ENCODE measurements at places on chromosomes 7 and 10. TPM values are rescaled to one million over a fixed set of nuclear protein-coding genes. Genes with fewer than 3 reads are reported as not detected.

GRCh38 chr7:80128918-80129317 is 5.7 kb upstream of the GNAI1 start:
- no peaks in the 10 kb centered on the region for H3K4me1 ChIP-seq
- H3K4me3 ChIP-seq: no peak overlapping the region
- DNase-seq: no peak
- peaks cover 8% of the 10 kb centered on the region for H3K27me3 ChIP-seq
- no peaks in the 10 kb centered on the region for H3K36me3 ChIP-seq

- H3K4me3 ChIP-seq: no peak overlapping the region
- no peaks in the 10 kb centered on the region for H3K4me1 ChIP-seq
- no peak for DNase-seq
- H3K36me3 ChIP-seq: no peaks in the 10 kb centered on the region
- no peak overlapping the region for H3K27ac ChIP-seq
Observed at GRCh38 chr10:8163824-8164223, 109.3 kb downstream of the GATA3 start.

DNA sequence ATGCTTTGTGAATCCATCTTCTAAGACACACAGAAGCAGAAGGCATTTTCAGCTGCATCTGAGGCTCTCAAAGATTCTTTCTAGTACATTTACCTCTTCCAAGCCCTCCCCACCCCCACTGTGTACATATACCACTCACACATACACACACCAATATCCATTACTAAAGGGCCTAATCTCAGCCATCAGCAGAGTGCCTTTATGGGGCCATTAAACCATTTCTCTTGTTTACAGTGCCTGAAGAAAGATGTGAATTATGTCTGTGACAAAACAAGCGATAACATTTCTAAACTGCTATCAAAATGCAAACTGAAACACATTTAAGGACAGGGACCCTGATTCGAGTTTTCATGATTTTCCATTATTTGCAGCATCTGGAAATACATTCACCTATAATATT is 40.0 kb downstream of the ETV1 start:
- DNase-seq: no peak
- H3K4me3 ChIP-seq: no peak overlapping the region
- no peak overlapping the region for H3K27ac ChIP-seq
- H3K27me3 ChIP-seq: no peaks in the 10 kb centered on the region

DNA sequence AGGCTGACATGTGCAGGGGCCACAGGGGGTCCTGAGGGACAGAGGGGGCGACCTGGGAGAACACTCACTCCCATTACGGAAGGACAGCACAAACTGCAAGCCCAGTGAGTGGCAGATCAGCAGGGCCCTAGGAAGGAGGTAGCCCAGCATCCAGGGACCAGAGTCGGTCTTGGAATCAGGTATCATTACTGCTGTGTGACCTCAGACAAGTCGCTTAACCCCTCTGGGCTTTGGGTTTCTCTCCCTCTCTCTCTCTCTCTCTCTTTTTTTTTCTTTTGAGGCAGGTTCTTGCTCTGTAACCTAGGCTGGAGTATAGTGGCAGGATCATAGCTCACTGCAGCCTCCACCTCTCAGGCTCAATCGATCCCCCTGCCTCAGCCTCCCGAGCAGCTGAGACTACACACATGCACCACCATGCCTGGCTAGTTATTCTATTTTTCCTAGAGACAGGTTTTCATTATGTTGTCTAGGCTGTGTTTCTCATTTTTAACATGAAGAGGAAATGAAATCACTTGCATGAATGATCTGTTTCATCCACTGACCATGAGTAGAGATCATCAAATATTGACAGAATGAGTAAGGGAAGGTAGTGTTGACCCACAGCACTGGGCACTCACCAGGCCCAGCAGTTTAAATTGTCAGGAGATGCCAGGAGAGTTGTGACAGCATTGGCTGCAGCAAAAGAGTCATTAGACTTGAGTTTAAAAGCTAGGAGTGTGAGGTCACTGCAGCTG is 49.4 kb downstream of the BUB3 start:
- DNase-seq: no peak
- no peaks in the 10 kb centered on the region for H3K27me3 ChIP-seq
- H3K27ac ChIP-seq: no peak overlapping the region

GRCh38 chr10:44042075-44042770 is 342.7 kb downstream of the CXCL12 start:
- H3K27ac ChIP-seq: no peak overlapping the region
- H3K36me3 ChIP-seq: no peaks in the 10 kb centered on the region
- H3K27me3 ChIP-seq: no peaks in the 10 kb centered on the region
- no peak overlapping the region for H3K4me3 ChIP-seq
- DNase-seq: no peak

GRCh38 chr7:28243861-28244260 is 63.3 kb upstream of the JAZF1 start:
- peaks cover 2% of the 10 kb centered on the region for H3K27me3 ChIP-seq
- no peaks in the 10 kb centered on the region for H3K4me1 ChIP-seq
- DNase-seq: no peak
- no peaks in the 10 kb centered on the region for H3K36me3 ChIP-seq

DNA sequence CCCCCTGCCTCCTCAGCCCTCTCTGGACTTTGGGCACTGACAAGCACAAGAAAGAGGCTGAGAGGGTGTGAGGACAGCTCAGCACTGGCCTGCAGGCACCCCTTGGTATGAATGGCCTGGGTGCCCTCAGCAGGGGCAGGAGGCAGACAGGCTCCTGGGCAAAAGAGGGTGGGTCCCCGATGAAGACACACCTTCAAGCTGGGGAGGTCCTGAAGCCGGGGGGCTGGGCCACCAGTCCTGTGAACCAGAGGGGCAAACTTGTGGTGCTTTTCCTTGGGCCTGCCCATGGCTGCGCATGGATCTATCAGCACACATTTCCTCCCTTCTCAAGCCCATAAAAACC is 22.8 kb downstream of the FAM241B start:
- peaks cover 40% of the 10 kb centered on the region for H3K27me3 ChIP-seq
- DNase-seq: peak; percentile 14

- DNase-seq: no peak
- H3K27ac ChIP-seq: no peak overlapping the region
- no peaks in the 10 kb centered on the region for H3K4me1 ChIP-seq
- H3K27me3 ChIP-seq: no peaks in the 10 kb centered on the region
- H3K36me3 ChIP-seq: no peaks in the 10 kb centered on the region
Observed at GRCh38 chr7:133349101-133349500, 96.2 kb downstream of the EXOC4 start.

DNA sequence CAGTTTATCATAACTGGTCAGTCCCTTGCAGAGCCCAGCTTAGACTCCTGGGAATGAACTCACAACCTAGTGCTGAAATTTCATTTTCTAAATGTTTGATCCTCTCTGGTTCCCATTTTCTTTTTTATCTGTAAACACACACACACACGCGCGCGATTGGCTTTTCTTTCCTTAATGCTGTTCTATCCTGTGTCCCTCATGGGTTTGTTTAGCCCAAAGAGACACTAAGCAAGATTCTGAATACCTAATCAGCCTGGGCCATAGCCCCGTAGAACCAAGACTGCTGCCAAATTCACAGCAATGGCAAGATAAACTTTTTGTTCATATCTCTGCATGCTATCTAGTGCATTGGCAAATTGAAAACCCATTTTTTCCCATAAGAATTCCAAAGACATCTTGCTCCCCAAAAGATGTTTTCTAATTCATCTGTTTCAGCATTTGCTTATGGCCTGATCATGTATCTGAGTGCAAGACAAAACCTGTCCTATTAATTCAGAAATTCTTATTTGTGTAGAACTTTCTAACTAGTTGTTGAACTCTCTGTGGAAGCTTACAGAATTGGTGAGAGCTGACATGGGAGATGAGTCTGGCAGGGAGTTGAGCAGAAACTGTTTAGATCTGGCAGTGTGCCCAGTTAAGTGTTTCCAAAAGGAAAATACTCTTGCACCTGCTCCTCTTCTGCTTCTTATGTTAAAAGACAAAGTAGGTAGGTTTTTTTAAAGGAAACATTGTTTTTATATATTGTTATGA is 1.8 kb upstream of the IFIT1 start:
- no peak for DNase-seq
- H3K27me3 ChIP-seq: no peaks in the 10 kb centered on the region
- H3K4me1 ChIP-seq: peaks cover 19% of the 10 kb centered on the region
- no peak overlapping the region for H3K27ac ChIP-seq

DNA sequence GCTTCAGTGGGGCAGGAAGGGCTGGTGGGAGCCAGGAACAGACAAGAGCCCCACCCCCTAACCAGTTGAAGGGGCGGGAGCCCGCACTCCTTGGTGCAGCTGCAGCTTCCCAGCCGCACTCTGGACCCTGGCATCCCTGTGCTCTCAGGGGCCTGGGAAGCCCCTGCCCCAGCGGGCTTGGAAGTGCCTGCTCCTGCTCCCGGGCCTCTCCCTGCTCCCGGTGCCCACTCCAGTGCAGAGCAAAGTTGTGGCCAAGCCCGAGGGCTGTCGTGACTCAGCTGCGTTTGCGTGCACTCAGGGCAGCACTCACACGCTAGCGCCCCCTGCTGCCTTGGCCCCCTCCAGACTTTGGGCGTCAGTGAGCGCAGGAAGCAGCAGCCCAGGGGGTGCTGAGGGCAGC is 883.8 kb downstream of the LRMDA start:
- no peaks in the 10 kb centered on the region for H3K27me3 ChIP-seq
- H3K27ac ChIP-seq: no peak overlapping the region
- H3K4me3 ChIP-seq: no peak overlapping the region
- H3K36me3 ChIP-seq: no peaks in the 10 kb centered on the region

DNA sequence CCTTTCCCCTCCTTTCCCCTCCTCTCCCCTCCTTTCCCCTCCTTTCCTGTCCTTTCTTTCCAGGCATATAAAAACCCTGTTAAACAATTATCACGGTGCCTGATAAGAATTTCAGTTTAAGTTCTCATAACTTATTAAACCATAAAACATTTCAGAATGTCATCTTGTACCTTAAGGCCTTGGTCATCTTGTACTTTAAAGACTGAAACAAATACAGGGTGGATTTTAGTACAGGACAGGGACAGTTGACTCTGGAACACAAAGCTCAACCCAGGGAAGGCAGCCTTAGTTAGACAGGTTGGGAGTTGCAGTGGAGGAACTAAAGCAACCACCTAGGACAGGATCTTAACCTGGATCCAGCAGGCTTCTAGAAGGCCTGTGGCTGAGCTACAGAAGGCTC is 1.2 kb downstream of the AGR3 start:
- no peaks in the 10 kb centered on the region for H3K36me3 ChIP-seq
- H3K4me1 ChIP-seq: no peaks in the 10 kb centered on the region

DNA sequence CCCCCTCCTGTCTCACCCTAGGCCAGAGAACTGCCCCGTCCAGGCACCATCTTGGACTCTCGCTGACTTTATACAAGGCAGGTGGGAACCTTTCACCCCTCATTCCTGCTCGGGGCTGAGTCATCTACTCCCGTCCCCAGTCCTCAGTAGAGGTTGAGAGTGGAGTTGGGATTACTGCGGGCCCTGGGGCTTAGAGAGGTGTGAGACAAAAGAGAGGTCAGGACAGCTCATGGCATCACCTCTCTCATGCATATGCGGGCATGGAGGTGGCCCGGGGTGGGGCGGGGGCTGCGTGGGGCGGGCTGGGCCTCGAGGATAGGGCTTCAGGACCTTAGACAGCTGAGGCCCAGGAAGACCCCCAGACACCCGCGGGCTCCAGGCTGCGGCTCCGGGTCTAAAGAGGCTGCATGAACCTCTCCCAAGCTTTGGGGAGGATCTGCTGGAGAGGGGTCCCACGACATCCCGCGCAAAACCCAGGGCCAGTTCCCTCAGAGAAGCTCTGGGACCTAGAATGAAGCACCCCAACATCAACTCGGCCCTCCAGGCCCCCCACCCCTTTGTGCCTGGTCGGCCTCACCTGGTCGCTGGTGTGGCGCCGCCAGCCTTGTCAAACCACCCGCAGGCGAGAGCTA is 317 bp downstream of the PDZD7 start:
- peak; percentile 69 for DNase-seq
- H3K4me3 ChIP-seq: peak overlapping the region; percentile 82
- H3K4me1 ChIP-seq: peaks cover 19% of the 10 kb centered on the region
- peaks cover 13% of the 10 kb centered on the region for H3K27me3 ChIP-seq
- H3K36me3 ChIP-seq: peaks cover 13% of the 10 kb centered on the region

GRCh38 chr7:149831741-149832219 is 6.4 kb upstream of the ZNF862 start:
- H3K36me3 ChIP-seq: no peaks in the 10 kb centered on the region
- DNase-seq: no peak
- H3K4me1 ChIP-seq: no peaks in the 10 kb centered on the region
- H3K27ac ChIP-seq: no peak overlapping the region
- no peak overlapping the region for H3K4me3 ChIP-seq
- no peaks in the 10 kb centered on the region for H3K27me3 ChIP-seq

The FAM25G gene
- not detected for total RNA-seq

The GPR158 gene
- under 0.01 TPM for total RNA-seq

The KCP gene
- 1.1 TPM for total RNA-seq

The AVL9 gene
- total RNA-seq: 32.2 TPM

The CYP3A7 gene
- not detected for total RNA-seq

The ZNF22 gene
- 14.4 TPM for total RNA-seq

The GIMAP7 gene
- total RNA-seq: not detected

The TMEM106B gene
- 73.1 TPM for total RNA-seq

The GPR146 gene
- total RNA-seq: 5.1 TPM

The ST8SIA6 gene
- 0.88 TPM for total RNA-seq

Measured in osteoblast (primary cell).